ENCODE measurements at places on chromosomes 3 and 15. TPM values are rescaled to one million over a fixed set of nuclear protein-coding genes. Genes with fewer than 3 reads are reported as not detected.
A peak's percentile ranks its signal among the peaks of the same experiment; 100 is the strongest.

- no peaks in the 10 kb centered on the region for H3K36me3 ChIP-seq
- peaks cover 15% of the 10 kb centered on the region for H3K4me1 ChIP-seq
- no peaks in the 10 kb centered on the region for H3K27me3 ChIP-seq
- peak overlapping the region; percentile 41 for H3K4me3 ChIP-seq
Measured at GRCh38 chr3:168051070-168051469, 44.7 kb downstream of the GOLIM4 start.

The LRRC2 gene
- total RNA-seq = 74.4 TPM

The GMPPB gene
- total RNA-seq = 17.7 TPM

DNA sequence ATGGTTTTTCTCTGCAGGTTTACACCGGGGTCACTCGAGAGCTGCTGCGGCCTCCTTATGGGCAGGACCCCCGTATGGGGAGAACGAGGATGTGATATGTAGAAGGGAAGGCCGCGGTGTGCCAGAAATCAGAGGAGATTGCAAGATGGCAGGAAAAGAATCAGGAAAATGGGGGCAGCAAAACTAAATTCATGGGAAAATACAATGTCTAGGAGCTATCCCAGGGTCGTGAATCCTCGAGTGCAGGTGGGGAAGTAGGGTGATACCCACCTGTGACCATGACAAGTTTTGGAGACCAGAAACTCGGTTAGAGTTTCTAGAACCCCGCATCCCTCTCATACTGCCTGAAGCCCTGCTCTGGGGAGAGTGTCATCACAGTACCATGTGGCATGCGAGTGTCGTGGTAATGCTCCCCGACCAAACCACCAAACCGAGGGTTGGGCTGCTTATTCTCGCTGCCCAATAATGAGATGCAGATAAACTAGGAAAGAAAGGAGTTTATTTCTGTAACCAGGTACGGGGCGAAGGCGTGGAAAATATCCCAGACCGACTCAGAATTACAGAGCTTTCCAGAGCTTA is 781 bp downstream of the TRNT1 start:
- H3K4me1 ChIP-seq = peaks cover 14% of the 10 kb centered on the region
- H3K27ac ChIP-seq = peak overlapping the region; percentile 94
- H3K4me3 ChIP-seq = peak overlapping the region; percentile 98
- DNase-seq = no peak
- no peaks in the 10 kb centered on the region for H3K27me3 ChIP-seq

The ANKUB1 gene
- not detected for total RNA-seq

GRCh38 chr3:13014755-13015285 is 58.4 kb downstream of the IQSEC1 start:
- H3K27ac ChIP-seq = peak overlapping the region; percentile 77
- H3K36me3 ChIP-seq = no peaks in the 10 kb centered on the region
- no peak for DNase-seq

DNA sequence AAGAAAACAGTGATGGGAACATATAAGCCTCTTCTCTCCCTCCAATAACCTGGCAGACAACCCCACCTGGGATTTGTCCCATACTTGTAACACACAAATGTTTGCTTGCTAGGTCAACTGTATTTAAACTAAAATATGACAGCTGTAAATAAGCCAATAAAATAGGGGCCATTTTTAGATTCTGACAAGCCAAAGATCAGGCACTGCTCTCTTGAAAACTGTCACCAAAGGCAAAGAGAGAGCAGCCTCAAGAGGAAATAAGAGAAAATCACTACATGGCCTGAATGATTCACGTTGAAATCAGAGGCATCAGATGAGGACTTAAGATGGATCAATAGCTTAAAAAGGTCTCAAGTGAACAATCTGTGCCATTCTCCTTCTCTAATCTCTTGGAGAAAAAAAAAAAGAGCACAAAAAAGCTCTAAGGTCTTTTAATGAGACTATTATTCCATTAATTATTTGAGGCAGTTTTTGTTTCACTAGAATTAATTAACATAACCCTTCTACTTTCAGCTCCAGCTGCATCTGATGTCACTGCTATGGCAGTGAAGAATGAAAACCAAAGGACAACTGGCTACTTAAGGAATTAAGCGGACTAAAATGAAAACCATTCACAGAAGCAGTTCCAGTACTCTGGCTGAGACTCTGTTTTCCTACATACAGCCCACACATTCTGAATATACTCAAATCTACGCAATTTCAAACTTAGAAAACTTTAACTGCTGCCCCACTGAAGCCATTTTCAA is 19.0 kb downstream of the MYO5A start:
- H3K36me3 ChIP-seq = no peaks in the 10 kb centered on the region
- no peak for DNase-seq
- peaks cover 22% of the 10 kb centered on the region for H3K4me1 ChIP-seq

GRCh38 chr15:68578175-68578979 is 416 bp upstream of the CORO2B start:
- H3K27ac ChIP-seq = peak overlapping the region; percentile 81
- no peaks in the 10 kb centered on the region for H3K36me3 ChIP-seq
- H3K4me3 ChIP-seq = peak overlapping the region; percentile 93
- H3K27me3 ChIP-seq = no peaks in the 10 kb centered on the region
- peak; percentile 80 for DNase-seq

DNA sequence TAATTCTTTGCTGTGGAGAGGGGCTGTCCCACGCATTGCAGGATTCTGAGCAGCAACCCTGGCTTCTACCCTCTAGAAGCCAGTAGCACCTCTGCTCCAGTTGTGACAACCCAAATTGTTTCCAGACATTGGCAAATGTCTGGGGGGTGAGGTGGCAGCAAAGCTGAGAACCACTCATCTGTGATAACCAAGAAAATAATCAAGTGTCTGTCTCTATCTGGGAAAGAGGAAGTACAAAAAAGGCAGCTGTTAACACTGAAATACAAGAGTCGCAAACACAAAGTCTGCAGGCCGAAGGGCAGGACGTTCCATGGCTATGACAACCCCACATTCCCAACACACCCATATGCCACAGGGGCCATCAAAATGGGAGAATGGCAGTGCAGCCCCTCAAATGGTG is 42.2 kb upstream of the GNB5 start:
- H3K27me3 ChIP-seq = no peaks in the 10 kb centered on the region
- no peak overlapping the region for H3K4me3 ChIP-seq
- H3K27ac ChIP-seq = no peak overlapping the region
- H3K4me1 ChIP-seq = no peaks in the 10 kb centered on the region
- no peaks in the 10 kb centered on the region for H3K36me3 ChIP-seq

DNA sequence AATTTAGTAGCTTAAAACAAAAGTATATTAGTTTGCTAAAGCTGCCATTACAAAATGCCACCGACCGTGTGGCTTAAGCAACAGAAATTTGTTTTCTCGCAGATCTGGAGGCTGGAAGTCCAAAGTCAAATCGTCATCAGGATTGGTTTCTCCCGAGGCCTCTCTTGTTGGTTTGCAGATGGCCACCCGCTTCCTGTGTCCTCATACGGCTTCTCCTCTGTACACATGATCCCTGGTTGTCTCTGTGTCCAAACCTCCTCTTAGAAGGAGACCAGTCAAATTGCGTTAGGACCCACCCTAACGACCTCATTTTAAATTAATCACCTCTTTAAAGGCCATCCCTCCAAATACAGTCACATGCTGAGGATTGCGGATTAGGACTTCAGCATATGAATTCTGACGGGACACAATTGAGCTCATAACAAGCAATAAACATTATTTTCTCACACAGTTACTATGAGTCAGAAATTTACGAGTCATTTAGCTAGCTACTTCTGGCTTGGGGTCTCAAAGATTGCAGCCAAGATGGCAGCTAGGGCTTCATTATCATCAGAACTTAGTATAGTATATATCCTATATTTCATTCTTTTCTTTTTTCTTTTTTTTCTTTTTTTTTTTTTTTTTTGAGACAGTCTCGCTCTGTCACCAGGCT is 58.4 kb downstream of the RPL39L start:
- H3K27ac ChIP-seq = no peak overlapping the region
- DNase-seq = no peak
- H3K4me1 ChIP-seq = no peaks in the 10 kb centered on the region
- H3K27me3 ChIP-seq = no peaks in the 10 kb centered on the region
